Activated T-helper 1 cell treated with anti-CD3 and anti-CD28 coated beads, Interleukin-2, amount 50 U/mL, for 16 hours (primary cell): ENCODE measurements at places on chromosomes 13 and 19.

DNA sequence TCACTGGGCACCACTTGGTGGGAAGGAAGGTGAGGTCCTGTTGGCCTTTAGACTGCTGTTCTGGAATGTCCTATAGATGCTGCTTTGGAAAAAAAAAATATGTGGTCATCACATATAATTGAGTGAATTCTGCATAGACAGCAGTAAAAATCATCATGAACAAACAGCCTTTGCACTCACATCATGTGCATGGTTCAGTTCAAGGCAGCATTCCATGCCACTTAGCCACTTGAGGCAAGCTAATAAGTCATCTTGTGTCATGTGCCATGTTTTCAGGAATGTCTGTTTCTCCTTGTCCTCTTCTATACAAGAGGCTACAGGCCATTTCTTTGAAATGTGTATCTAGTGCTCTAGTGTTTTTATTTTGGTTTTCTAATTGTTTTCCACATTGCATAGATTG, 43.9 kb upstream of the TSC22D1 start:
- no peak for DNase-seq

- DNase-seq: no peak
Observed at GRCh38 chr13:27853335-27853734, 61.1 kb downstream of the GSX1 start.

GRCh38 chr13:102018716-102019115, 383.1 kb downstream of the FGF14 start:
- no peak for DNase-seq

DNA sequence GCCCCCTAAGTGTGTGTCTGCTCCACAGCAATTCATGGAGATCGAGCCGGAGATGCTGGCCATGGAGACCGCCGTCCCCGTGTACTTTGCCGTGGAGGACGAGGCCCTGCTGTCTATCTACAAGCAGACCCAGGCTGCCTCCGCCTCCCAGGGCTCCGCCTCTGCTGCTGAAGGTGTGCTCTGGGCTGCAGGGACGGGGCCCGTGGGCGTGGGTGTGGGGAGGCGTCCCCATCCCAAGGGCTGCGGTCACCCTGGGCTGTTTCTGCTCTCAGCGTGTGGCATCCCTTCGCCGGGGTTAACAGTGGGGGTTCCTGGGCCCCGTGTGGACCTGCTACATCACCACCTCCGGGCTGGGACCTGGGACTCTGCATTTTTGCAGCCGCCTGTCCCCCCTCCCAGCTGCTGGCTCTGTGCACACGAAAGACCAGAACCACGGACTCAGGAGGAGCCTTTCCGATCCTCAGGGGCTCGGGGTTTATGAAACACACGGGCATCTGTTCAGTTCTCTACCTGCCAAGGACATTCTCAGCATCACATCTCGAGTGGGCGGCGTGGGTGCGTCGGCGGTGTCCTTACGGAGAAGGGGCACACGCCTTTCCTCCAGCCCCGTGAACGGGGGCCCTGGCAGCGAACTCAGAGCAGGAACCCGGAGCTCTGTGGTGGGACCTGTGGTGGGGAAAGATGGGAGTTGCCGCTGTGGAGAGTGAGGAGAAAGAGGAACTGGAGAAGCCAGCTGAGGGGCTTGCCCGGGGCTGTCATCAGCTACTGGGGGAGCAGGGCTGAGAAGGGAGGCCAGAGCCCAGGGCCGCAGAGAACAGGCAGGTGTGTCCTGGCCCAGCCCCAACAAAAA, 7.8 kb downstream of the NCLN start:
- no peak for DNase-seq

DNA sequence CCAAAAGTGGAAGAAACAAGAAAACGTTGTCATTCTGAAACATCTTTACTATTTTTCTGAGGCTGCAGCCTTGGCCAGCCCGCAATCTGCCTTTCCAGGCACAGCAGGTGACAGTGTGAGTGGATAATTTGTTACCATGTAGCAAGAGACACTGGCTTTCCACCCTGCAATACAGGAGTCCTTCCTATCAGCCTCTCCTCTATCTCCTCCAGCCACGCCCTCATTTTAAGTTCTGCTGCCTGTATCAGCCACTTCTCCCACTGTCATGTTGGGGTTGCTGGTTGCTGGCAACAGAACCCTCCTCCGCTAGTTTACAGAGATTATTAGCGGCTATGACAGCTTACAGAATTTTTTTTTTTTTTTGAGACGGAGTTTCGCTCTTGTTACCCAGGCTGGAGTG, 7.7 kb upstream of the LGALS7 start:
- no peak for DNase-seq

GRCh38 chr13:99590519-99591011, 89.3 kb downstream of the TM9SF2 start:
- no peak for DNase-seq

DNA sequence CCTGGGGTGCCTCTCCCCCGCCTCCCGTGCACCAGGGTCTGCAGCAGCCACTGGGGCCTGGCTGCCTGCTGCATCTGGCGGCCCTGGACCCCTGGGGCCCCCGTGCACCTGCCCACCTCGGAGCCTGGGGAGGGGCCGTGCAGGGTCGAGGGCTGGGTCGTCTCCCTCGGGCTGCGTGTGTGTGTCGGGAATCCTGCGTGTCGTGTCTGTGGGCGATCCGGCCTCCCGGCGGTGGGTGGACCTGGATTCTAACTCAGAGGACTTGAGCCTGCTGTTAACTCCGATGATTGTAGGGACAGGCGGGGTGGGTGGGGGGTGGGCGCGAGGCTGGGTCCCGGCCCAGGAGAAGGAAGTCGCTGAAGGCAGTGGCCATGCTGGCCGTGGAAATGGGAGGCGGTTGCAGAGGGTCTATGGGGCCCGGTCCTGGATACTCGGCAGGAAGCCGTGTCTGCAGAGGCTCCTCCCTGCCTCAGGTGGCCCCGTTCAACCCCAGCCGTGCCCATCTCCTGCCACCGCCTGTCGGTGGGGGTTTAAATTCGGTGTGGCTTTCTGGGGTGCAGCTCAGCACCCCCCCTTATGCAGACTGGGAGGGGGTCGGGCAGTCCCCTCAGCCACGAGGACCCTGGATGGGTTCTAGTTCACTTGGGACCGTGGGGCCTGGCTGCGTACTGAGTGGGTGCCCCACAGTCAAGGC, 9.4 kb upstream of the WDR18 start:
- no peak for DNase-seq

DNA sequence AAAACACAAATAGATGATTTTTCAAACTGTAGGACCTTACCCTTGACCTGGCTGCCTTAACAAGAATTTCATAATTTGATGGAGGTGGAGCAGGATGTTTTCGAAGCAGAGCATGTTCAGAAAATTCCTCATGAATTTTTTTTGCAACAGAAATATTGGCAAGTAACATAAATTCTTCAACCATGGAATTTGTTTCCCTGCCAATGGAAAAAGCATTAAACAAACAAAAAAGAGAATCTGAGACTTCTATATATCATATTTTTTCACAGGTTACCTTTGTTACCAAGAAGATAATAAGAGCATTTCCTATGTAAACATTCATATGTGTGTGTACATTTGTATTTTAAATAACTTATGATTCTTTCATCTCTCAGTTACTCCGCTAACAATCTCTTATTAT, 18.3 kb downstream of the DIS3 start:
- DNase-seq: no peak

GRCh38 chr19:10551698-10552301, 8.1 kb downstream of the ATG4D start:
- no peak for DNase-seq

- DNase-seq: no peak
Observed at GRCh38 chr19:6807291-6807690, 34.8 kb downstream of the VAV1 start.

DNA sequence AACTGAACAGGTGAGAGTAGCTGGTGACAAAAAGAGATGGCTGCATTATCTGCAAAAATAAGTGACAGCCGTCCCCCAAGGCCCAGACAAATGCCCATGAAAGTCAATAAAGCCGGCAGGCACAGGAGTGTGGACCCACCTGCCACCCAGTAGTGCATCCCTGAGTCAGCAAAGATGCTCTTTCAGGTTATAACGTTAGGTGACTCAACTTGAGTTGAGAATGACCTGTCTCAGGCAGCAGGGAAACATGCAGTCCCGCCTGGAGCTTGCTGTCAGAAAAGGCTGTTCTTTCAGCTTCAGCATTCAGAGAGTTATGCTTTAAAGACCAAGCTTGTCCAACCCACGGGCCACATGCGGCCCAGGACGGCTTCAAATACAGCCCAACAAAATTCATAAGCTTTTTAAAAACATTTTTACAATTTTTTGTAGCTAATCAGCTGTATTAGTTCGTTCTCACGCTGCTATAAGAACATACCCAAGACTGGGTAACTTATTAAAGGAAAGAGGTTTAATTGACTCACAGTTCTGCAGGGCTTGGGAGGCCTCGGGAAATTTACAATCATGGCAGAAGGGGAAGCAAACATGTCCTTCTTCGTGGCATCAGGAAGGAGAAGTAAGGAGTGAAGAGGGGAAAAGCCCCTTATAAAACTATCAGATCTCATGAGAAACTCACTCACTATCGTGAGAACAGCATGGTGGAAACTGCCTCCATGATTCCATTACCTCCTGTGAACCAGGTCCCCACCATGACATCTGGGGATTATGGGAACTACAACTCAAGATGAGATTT, 110.4 kb downstream of the RAB20 start:
- no peak for DNase-seq

DNA sequence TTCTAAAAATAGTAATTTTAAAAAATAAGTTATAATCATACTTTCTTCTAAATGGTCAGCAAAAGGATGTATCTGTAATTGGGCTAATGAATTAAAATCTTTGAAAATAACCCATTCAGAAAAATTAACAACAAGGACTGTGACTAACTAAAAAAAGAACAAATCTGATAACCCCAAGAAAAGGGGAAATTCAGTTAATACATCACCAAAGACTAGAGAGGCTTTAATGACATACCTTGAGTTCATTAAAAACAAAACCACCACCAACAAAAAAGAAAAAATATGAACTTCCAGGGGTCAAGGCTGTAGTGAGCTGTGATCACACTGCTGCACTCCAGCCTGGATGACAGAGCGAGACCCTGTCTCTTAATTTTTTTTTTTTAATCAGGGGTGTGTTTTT, 121.8 kb downstream of the TBC1D4 start:
- no peak for DNase-seq

GRCh38 chr13:37652596-37652995, 54.0 kb upstream of the POSTN start:
- no peak for DNase-seq
